ENCODE measurements at places on chromosomes 4 and X. TPM values are rescaled to one million over a fixed set of nuclear protein-coding genes. Genes with fewer than 3 reads are reported as not detected.

BEX1 gene
- total RNA-seq, result not detected

HOPX gene
- not detected for total RNA-seq

STK32B gene
- 0.47 TPM for total RNA-seq

AWAT2 gene
- total RNA-seq, result not detected

CFI gene
- total RNA-seq, result 38.8 TPM

ETDB gene
- not detected for total RNA-seq

LANCL3 gene
- total RNA-seq, result not detected

CCDC149 gene
- 3.5 TPM for total RNA-seq

USP9X gene
- total RNA-seq, result 46.4 TPM

TMEM164 gene
- 13.8 TPM for total RNA-seq

NIPAL1 gene
- under 0.01 TPM for total RNA-seq

FGFBP1 gene
- not detected for total RNA-seq

GPR173 gene
- 1.5 TPM for total RNA-seq

HPF1 gene
- 20.2 TPM for total RNA-seq

PAGE2B gene
- not detected for total RNA-seq

DAPP1 gene
- total RNA-seq, result not detected

POU4F2 gene
- total RNA-seq, result not detected

IL15 gene
- total RNA-seq, result 3.7 TPM

GABRE gene
- total RNA-seq, result 20.4 TPM

FAM47B gene
- total RNA-seq, result not detected

NEUROG2 gene
- not detected for total RNA-seq

COL25A1 gene
- total RNA-seq, result 0.09 TPM

GLRA2 gene
- not detected for total RNA-seq

PRRG1 gene
- 13.6 TPM for total RNA-seq

HTR2C gene
- total RNA-seq, result not detected

UCHL1 gene
- 750 TPM for total RNA-seq

GPRIN3 gene
- total RNA-seq, result 0.47 TPM
